ENCODE measurements at places on chromosomes 7 and 10.

- no peak for DNase-seq
Observed at GRCh38 chr7:98418636-98419315, 17.9 kb upstream of the BAIAP2L1 start.

- no peak for DNase-seq
Observed at GRCh38 chr10:122295451-122295809, 24.3 kb downstream of the BTBD16 start.

- no peak for DNase-seq
Observed at GRCh38 chr10:86079088-86079487, 287.5 kb downstream of the GRID1 start.

DNA sequence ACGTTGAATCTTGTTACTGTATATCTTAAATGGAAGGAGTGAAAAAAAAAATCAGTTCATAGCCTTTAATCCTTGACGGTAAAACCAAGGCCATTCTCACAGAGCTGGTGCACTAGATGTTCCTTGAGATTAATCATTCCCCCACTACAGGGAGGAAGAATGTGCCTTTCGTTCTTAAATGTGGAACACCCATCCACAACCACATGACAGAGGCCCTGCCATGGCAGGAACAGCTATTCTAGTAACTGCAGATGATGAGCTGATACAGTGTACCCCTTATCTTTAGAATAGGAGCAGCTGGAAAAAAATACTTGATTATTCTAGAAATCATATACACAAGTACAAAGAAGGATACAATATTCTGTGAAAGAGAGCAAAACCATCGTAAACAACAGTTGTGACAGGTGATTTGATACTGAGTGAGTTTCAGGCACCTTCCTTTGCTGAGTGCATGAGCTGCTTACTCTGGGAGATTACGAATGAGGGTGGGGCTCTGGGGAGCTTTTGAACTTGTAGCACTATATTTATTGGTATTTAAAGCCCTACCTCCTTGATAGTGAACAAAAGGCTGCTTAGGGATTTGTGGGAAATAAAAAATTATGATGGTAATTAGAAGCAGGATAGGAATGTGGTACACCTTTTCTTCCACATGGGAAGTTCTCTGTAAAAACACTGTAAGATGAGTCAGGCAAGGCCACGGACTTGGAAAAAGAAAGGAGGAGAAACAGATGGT, 244.4 kb upstream of the SLC26A5 start:
- DNase-seq = no peak

DNA sequence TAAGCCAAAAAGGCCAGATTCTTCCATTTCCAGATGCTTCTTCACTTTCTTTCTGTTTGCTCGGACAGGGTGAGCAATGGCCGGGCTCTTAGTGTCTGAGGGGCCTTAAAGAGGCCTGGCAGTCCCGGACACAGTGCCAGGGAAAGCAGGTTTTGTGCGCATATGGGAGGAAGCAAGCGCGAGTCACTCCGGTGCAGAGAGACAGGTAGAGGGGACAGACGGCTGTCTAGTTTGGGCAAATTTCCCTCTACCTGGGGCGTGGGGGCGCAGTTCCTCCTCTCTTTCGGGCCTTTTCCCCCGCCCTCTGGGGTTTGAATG, 4.7 kb downstream of the NEUROD6 start:
- no peak for DNase-seq

- DNase-seq = no peak
Observed at GRCh38 chr10:58674251-58674650, 161.6 kb downstream of the BICC1 start.

DNA sequence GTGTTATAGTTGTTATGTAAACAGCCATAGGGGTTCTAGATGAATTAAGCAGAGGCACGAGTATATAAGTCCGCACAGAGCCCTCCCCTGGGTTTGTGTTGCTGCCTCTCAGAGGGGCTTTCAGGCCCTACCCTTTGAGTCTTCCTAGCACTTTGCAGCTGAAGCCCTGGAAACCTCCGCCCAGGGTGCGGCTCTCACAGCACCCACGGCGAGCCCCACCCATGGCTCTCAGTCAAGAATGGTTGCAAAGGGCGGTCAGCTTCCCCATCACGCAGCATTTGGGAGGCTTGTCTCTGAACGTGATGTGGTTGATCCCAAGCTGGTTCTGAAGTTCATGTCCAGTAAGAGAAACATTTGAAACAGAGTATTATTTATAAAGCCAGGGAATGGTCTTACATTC, 18.8 kb upstream of the INSIG1 start:
- DNase-seq = no peak

- no peak for DNase-seq
Observed at GRCh38 chr7:29189743-29190201, 4.8 kb upstream of the CHN2 start.

- no peak for DNase-seq
Observed at GRCh38 chr7:149292462-149292823, 30.4 kb downstream of the ZNF783 start.

- no peak for DNase-seq
Observed at GRCh38 chr10:51314481-51314880, 240.2 kb downstream of the PRKG1 start.

DNA sequence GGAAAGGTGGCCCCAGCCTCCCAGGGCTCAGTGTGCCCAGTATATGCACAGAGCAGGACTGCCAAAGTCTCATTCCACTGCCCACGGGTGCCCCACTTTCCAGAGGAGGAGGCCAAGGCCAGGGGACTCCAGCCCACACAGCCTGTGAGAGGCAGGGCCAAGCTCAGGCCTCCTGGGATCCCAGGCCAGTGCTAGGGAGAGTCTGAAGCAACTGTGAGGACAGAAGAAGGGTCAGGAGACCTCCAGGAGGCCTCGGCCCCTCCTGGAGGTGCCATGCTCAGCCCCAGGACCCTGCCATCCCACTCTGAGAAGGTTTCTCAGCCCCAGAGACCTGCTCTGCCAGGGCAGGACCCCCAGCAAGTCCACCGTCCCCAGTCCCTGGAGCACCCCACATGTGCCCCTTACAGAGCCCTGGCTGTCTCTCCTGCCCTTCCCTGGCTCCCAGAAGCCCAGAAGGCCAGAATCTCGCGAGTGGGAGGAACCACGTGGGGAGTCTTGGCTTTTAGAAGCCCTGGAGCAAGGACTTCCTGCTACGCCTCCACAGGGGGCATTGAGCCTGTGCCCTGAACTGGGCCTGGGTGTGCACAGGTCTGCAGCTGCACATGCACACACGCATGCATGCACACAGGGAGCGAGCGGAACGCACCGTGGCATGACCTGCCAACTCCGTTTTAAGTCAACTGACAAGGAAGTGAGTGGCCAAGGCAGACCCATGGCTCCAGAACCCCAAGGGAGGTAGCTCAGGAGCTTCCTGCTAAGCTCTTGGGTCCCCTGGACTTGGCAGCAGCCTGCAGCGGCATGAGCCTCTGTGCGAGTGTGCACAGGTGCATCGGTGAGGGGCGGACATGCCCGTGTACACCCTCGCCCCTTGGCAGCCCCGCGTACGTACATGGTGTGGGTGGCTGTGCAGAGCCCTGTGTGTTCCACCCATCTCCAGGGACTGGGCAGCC, 33.6 kb downstream of the ZCCHC24 start:
- DNase-seq = no peak

DNA sequence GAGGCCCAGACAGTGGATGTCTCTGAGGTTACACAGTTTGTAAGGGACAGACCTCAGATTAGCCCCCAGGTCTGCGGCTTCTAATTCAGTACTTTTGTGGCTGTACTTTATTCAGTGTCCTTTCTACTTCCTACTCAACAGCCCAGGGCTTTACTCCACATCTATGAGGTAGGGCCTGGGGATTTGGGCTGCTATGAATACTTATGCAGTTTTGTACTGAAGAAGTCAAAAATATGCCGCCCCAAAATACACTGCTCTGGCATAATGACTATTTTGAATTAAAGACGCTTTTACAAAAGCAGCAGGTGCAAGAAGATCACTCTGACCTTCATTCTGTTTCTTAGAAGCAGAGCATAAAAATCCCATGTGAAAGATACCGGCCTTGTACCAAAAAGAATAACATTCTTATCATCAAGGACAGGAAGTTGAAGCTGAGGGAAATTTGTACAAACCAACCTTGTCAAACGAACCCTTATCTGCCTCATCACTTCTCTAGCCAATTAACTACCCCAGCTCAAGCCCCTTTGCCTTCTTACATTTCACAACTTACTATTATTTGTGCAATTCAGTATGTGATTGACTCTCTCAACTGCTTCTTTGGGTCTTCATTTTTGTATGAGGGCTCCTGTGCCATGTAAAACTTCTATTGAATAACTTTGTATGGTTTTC, 26.1 kb upstream of the TRUB1 start:
- no peak for DNase-seq
